Thymus (tissue), 14 donors: ENCODE measurements at places on chromosomes 1 and 21. TPM values are rescaled to one million over a fixed set of nuclear protein-coding genes. Genes with fewer than 3 reads are reported as not detected.

GRCh38 chr1:58996341-58997059 is 212.7 kb upstream of the JUN start:
- no peak for DNase-seq

- no peak for DNase-seq
Observed at GRCh38 chr1:2044510-2045319, 5.5 kb upstream of the PRKCZ start.

The ASAP3 gene
- total RNA-seq: 4.1 TPM

The AMY1C gene
- 2.5 TPM for total RNA-seq
